ENCODE measurements at places on chromosomes 3 and 15.

DNA sequence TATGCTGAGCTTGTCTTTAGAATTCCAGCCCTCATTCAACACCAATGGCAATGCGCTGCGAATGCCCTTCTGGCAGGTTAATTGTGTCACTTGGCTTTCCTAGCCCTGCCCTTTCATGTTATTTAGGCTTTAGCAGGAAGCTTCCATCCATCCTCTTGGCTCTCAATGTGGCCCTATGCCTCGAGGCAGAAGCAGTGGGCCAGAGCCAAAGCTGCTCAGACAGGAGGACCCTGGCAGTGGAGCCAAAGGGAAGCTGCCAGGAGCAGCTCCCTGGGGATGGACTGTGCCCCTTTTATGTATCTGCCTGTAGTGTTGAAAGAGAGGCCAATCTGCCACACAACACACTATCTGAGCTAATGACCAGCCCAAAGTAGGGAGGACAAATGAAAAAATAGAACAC, 376.4 kb downstream of the CTNNB1 start:
- no peak for DNase-seq

- DNase-seq: no peak
Measured at GRCh38 chr3:23760325-23760724, 45.4 kb upstream of the UBE2E1 start.

DNA sequence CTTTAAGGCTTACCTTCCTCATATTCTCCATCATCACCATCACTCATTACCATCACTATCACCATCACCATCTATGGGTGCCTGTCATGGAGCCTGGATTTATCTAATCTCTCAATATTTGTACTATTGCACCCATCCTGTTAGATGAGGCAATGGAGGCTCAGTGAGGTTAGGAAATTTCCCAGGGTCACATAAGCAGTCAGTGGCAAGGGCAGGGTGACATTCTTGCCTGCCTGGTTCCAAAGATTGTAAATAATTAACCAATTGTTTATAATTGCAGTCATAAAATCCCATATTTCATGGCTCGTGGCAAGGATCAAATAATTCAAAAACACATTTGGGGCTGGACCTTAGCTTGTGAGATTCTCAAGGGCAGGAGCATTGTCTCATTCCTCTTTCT, 55.2 kb downstream of the MGLL start:
- no peak for DNase-seq

- no peak for DNase-seq
Measured at GRCh38 chr3:11602239-11602840, 41.4 kb downstream of the VGLL4 start.

DNA sequence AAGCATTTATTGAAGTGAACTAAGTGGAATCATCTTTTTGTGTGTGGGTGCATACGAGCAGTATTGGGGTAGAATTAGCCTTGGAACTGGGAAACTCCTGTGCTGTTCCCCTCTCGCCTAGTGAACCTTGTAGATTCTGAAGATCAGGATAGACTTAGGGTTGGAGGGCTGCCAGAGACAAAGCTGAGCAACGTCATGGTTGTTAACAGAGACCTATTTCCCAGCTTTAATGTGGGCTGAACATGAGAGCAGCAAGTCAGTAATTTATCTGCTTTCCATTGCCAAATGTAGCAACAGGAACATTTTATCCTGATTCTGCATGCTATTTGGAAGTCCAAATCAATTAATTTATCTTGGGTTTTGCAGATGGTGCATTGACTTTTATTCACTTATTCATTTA, 246.6 kb downstream of the IL20RB start:
- no peak for DNase-seq

- no peak for DNase-seq
Measured at GRCh38 chr3:71854096-71854495, 69.1 kb upstream of the PROK2 start.

- DNase-seq: no peak
Measured at GRCh38 chr15:70585707-70586034, 177.7 kb downstream of the UACA start.

- no peak for DNase-seq
Measured at GRCh38 chr3:150022381-150023238, 51.9 kb upstream of the PFN2 start.

GRCh38 chr15:58285212-58285920, 146.4 kb upstream of the LIPC start:
- no peak for DNase-seq

Measured in activated CD4-positive, CD25-positive, alpha-beta regulatory T cell treated with anti-CD3 and anti-CD28 coated beads, Interleukin-2, amount 50 U/mL, for 72 hours (primary cell).